ENCODE measurements at places on chromosomes 1 and 21. TPM values are rescaled to one million over a fixed set of nuclear protein-coding genes. Genes with fewer than 3 reads are reported as not detected.
A peak's percentile ranks its signal among the peaks of the same experiment; 100 is the strongest.

Gene TCHH
- total RNA-seq: not detected

Gene PTPN7
- 201 TPM for total RNA-seq

Gene ADAM30
- not detected for total RNA-seq

Gene SH2D1B
- total RNA-seq: not detected

Gene RGSL1
- total RNA-seq: not detected

Gene ALX3
- total RNA-seq: not detected

Gene BATF3
- 400 TPM for total RNA-seq

Gene KLHDC7A
- not detected for total RNA-seq

Gene DPYD
- 18.2 TPM for total RNA-seq

Gene FNDC5
- not detected for total RNA-seq

- no peaks in the 10 kb centered on the region for H3K27me3 ChIP-seq
- DNase-seq: no peak
Measured at GRCh38 chr21:33334824-33335223, 10.1 kb downstream of the IFNAR1 start.

GRCh38 chr1:150406483-150406882, 42.5 kb downstream of the RPRD2 start:
- peaks cover 77% of the 10 kb centered on the region for H3K4me1 ChIP-seq
- no peaks in the 10 kb centered on the region for H3K27me3 ChIP-seq
- peaks cover 7% of the 10 kb centered on the region for H3K36me3 ChIP-seq

- H3K27ac ChIP-seq: no peak overlapping the region
- no peaks in the 10 kb centered on the region for H3K27me3 ChIP-seq
- DNase-seq: no peak
- H3K4me1 ChIP-seq: peaks cover 12% of the 10 kb centered on the region
- no peak overlapping the region for H3K4me3 ChIP-seq
Measured at GRCh38 chr1:2492091-2492490, 16.0 kb downstream of the PLCH2 start.

- peak; percentile 42 for DNase-seq
- H3K4me3 ChIP-seq: no peak overlapping the region
- no peaks in the 10 kb centered on the region for H3K27me3 ChIP-seq
- peaks cover 40% of the 10 kb centered on the region for H3K4me1 ChIP-seq
- no peaks in the 10 kb centered on the region for H3K36me3 ChIP-seq
Measured at GRCh38 chr1:40032240-40032891, 8.2 kb upstream of the CAP1 start.

DNA sequence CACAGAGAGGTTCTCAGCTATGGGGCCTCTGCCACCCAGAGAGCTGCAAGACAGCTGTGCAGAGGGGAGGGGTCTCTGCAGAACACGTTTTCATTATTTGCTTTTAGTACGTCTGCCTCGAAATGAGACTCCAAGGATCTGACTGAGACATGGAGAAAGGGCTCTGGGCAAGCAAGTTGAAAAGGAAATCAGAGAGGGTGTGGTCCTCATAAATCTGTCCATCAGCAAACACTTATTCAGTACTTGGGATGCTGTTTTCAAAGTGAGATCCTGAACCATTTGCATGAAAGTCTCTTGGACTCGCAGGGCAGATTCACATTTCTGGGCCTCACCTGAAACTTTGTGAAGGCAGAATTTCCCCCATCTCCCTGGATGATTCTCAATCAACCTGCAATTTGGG, 197.4 kb upstream of the GALNT2 start:
- DNase-seq: no peak
- no peaks in the 10 kb centered on the region for H3K36me3 ChIP-seq
- H3K4me1 ChIP-seq: no peaks in the 10 kb centered on the region
- no peak overlapping the region for H3K4me3 ChIP-seq
- H3K27me3 ChIP-seq: peaks cover 7% of the 10 kb centered on the region

DNA sequence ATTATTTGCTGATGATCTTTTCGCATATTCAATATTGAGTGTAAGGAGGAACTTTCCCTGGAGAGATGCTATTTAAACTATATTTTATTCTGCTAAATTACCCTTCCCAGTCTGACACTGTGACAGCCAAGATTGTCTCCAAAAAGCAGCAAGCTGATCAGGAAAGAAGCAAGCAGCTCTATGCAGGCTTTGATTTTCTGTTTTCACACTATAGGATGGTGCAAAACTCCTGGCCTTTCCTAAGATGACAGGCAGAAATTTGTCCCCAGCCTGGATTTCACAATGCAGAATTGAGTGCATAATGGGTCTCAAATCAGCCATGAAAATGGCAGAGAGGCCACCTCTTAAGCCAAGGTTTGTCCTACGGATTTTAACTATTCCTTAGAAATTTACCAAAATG, 1.1 kb downstream of the SGIP1 start:
- peaks cover 51% of the 10 kb centered on the region for H3K27me3 ChIP-seq
- no peak for DNase-seq
- H3K27ac ChIP-seq: no peak overlapping the region

DNA sequence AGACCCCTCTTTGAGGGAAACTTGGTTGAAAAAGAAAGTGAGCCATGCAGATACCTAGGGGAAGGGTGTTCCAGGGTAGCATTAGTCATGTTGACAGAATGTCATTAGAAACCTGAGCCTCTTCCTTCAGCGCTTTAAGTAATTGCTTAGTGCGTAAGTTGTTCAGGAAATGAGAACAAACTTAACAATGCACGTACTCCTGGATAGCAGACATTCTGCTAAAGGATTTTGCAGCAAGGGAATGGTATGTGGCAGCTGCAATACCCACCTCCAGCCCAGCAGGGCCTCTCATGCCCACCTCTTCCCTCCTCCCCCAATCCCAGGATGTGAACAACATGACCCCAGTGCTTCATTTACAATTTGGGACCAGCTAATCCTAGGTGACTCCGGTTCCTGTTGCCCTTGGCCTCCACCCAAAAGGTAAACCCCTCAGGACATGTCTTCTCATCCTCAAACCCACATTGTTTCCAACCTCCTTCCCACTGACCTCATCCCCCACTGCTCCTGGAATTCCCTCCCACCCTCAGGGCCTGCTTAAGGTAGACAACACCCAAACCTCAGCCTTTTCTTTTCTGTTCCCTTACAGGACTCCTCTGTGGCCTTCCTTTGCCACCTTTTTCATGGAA, 98.0 kb upstream of the BCAR3 start:
- no peak overlapping the region for H3K27ac ChIP-seq
- H3K27me3 ChIP-seq: peaks cover 11% of the 10 kb centered on the region
- no peak for DNase-seq
- no peaks in the 10 kb centered on the region for H3K36me3 ChIP-seq
- H3K4me3 ChIP-seq: no peak overlapping the region

DNA sequence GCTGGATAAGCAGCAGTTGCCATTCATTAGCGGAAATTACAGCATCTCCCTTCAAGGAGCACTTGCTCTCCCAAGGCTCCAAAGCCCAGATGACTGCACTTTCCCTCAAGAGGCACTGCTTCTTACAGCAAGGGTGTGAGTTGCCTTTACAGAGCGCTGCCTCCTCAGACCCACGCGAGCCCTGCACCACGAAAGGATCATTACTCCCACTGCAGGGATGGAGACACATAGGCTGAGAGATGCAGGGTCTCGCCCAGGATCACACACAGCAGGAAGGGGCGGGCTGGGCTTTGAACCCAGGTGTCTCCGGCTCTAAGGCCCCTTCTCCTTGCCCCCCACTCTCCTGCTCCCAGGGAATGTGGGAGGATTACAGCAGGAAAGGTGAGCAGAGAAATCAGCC, 405.5 kb downstream of the MATN1 start:
- peaks cover 15% of the 10 kb centered on the region for H3K27me3 ChIP-seq
- no peaks in the 10 kb centered on the region for H3K36me3 ChIP-seq
- no peak overlapping the region for H3K27ac ChIP-seq
- no peaks in the 10 kb centered on the region for H3K4me1 ChIP-seq
- no peak overlapping the region for H3K4me3 ChIP-seq

DNA sequence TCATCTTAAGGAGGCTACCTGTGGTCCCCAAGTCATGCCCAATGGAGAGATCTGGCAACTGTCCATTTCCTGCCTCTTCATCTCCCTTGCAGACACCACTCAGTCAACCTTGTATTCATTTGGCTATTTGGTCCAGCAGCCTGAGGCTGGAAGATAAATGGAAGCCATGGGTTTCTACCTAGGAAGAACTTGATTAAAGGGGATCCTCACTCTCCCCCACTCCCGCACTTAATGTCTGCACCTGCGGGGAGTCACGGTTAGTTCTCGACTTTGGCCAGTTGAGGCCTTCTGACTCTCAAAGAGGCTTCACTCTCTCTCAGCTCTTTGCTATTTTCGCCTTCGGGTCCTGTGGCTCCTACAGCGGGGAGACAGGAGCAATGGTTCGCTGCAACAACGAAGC, 8.4 kb upstream of the ATXN7L2 start:
- H3K27ac ChIP-seq: no peak overlapping the region
- H3K36me3 ChIP-seq: no peaks in the 10 kb centered on the region
- no peak for DNase-seq

- peaks cover 23% of the 10 kb centered on the region for H3K27me3 ChIP-seq
- H3K4me1 ChIP-seq: peaks cover 37% of the 10 kb centered on the region
Measured at GRCh38 chr1:32972814-32973428, 8.3 kb upstream of the RNF19B start.

- DNase-seq: no peak
- no peak overlapping the region for H3K4me3 ChIP-seq
- no peaks in the 10 kb centered on the region for H3K36me3 ChIP-seq
- H3K27ac ChIP-seq: no peak overlapping the region
- H3K27me3 ChIP-seq: no peaks in the 10 kb centered on the region
Measured at GRCh38 chr1:213457186-213457585, 406.1 kb downstream of the RPS6KC1 start.

- H3K36me3 ChIP-seq: no peaks in the 10 kb centered on the region
- no peak overlapping the region for H3K27ac ChIP-seq
- H3K27me3 ChIP-seq: no peaks in the 10 kb centered on the region
- H3K4me1 ChIP-seq: peaks cover 12% of the 10 kb centered on the region
- DNase-seq: no peak
Measured at GRCh38 chr1:202320081-202320405, 21.7 kb downstream of the UBE2T start.

Measured in activated T-cell treated with anti-CD3 and anti-CD28 coated beads, Interleukin-2, amount 50 U/mL, for 72 hours (primary cell).